ENCODE measurements at places on chromosomes 5 and 9.
A peak's percentile ranks its signal among the peaks of the same experiment; 100 is the strongest.

DNA sequence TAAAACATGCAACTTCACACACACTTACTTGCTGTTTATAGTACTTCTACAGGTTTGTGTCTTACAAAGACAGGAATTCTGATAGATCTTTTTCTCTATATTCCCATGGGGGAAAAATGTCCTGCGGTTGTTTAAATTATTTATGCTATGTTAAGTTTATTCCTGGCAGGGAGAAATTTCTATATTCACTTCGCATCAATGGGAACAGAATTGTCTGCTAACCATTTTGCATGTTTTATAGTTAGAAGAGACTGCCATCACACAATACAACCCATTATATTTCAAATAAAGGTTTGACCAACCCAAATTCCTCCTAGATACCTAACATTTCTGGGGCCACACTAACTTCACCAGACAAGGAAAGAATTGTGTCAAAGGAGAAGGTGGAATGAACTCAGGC, 110.0 kb upstream of the PRR16 start:
- no peak for DNase-seq

GRCh38 chr5:102937894-102938293, 182.0 kb downstream of the GIN1 start:
- peak; percentile 11 for DNase-seq

- DNase-seq: no peak
Observed at GRCh38 chr5:43140286-43140685, 19.6 kb downstream of the ZNF131 start.

GRCh38 chr9:17730899-17731298, 152.0 kb downstream of the SH3GL2 start:
- DNase-seq: no peak

DNA sequence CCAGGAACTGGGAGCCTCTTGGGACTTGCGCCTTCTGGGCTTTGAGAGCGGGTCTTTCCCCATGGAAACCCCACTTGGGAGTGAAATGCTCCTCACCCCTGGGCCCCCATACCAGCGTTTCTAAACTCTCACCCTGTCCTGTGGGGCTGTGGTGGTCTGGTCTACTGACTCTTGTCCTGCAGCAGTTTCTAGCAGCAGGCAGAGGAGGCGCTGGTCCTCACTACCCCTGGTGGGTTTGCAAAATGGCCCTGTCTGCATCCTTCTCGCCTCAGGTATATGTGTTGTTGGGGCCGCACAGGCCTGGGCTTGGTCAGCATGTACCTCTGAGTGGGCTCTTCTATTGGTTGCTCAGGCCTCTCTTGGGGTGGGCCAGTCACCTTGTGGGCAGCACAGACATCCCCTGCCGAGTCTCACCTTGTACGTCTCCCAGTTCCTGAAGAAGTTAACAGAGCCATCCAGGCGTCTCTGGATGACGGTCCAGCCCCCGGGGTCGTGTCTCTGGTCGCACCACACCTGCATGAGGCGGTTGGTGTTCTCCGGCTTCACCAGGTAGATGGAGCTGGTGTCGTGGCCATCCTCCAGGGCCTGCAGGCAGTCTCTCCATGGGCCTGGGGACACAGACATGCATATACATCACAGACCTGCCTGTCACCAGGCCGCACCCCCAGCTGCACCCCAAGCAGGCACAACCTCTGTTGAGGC, 29.0 kb downstream of the ANGPTL2 start:
- DNase-seq: no peak

- DNase-seq: no peak
Observed at GRCh38 chr9:88775559-88775958, 215.7 kb upstream of the S1PR3 start.

DNA sequence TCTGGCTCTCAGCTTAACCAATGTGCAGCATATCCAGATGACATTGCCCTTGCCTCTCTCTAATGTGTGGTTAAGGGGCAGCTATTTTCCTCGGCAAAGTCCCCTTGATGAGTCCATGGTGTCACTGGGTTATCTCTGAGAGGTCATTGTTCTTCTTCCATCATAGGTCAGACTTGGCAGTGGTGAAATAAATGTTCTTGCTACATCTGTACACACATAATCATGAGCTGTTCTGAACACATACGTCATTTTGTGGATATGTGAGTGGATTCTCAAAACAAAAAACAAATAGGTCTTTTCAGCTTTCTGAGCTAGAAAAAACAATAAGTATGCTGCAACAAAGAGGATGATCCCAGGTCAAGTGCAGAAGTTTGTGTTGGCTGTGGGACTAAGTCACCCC, 134.7 kb upstream of the PTPN3 start:
- no peak for DNase-seq

DNA sequence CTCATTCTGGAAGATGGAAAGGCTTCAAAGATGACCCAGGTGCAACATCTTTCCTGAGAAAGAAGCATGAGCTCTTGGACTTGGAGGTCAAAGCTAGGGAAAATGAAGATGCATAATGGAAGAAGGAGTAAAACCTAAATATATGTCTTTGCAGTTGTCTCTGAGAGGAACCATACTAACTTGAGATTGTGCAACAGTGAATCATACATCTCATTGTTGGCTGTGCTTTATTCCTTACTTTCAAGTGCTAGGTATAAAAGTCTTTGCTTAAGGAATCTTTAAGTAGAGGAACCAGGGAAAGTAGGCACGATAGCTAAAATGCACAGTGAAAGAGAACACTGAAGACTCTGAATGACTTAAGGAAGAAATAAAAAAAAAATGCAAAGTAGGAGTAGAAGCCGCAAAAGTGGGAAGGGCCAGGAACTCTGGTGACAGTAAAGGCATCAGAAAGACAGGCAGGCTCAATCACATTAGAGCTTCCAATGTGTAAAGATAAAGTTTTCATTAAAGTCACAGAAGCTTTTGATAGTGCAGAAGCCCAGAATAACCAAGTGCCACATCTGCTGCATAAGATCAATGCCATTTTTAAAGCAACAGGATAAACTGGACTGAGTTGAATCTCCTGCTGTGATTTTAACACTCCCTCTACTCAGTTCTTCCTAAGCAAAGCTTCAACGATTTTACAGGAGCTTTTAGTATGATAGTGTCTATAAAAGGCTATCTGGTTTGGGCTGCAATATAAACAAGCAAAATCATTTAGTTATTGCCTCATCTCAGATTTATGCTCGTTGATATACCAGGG, 432.3 kb upstream of the EDIL3 start:
- DNase-seq: no peak

- no peak for DNase-seq
Observed at GRCh38 chr9:127786773-127787104, 905 bp downstream of the CDK9 start.

DNA sequence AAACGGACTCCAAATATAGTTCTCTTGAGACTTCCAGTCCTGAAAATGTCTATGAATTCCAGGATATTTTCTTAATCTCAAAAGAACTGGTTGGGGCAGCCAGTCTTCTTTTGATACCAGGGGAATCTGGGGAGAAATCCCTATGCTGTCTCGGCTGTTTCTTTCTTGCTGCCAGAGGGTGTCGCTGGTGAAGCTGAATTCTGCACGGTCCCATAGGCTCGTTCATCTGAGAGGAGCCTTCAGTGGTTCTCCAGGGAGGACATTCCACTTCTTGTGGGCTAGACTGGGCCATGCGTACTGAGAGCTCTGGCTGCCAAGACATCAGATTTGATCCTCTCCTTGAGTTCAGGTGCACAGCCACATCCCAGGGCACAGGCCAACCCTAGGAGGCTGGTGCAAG, 155.0 kb upstream of the CLINT1 start:
- no peak for DNase-seq

DNA sequence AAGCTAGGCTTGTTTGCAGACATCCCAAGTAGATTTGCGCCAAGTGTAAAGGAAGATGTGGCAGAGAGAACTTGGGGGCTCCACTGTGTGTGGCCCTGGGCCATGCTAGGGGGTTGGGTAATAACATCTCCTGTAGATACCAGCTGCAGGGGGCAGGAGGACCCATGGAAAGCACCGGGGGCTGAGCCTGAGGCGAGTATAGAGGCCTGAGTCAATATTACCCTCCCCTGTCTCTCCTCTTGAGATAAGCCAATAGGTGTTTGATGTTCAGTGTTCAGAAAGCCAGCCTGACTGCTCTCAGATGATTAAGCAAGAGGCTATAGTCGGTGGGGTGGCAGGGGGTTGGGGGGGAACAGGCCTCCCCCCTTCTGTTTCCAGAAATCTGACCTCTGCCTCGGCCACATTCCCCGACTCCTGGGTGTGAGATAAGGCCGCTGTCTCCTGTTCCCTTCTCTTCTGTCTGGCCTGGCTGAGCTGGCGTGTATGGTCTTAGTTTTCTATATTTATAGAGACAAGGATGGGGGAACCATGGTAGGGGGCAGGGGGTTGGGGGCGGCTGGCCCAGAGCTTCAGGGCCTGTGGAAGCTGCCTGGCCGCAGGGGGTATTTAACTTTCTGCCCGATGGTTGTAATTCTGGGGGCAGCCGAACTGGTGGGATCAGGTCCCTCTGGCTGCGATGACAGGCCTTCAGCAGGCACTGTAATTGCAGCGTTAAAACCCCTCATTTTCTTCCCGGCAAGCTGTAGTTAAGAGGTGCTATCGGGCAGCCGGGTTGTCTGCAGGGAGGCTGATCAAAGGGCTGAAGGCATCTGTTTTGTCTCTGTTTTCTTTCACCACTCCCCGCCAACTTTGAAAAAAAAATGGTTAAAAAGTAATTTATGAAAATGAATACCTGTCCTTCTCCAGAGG, 292.0 kb downstream of the NSG2 start:
- no peak for DNase-seq

DNA sequence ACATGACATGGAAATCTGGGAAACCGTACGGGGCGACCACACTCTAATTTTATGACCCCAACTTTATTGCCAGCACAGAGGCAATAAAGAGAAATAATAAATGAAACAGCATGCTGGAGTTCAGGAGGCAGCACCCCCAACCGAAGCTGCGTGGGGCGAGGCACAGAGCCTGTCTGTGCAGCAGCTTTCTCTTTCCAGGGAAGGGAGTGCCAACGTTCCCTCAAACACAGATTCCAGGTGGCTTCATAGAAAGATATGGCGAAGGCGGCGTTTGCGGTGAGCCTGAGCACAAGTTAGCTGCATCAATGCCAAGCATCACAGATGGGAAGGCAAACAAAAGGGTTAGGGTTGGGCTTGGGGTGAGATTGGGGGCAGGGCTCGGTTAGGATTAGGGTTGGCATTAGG, 114.8 kb downstream of the HSD17B3 start:
- no peak for DNase-seq

GRCh38 chr5:178214160-178214803, 9.9 kb downstream of the HNRNPAB start:
- DNase-seq: no peak

DNA sequence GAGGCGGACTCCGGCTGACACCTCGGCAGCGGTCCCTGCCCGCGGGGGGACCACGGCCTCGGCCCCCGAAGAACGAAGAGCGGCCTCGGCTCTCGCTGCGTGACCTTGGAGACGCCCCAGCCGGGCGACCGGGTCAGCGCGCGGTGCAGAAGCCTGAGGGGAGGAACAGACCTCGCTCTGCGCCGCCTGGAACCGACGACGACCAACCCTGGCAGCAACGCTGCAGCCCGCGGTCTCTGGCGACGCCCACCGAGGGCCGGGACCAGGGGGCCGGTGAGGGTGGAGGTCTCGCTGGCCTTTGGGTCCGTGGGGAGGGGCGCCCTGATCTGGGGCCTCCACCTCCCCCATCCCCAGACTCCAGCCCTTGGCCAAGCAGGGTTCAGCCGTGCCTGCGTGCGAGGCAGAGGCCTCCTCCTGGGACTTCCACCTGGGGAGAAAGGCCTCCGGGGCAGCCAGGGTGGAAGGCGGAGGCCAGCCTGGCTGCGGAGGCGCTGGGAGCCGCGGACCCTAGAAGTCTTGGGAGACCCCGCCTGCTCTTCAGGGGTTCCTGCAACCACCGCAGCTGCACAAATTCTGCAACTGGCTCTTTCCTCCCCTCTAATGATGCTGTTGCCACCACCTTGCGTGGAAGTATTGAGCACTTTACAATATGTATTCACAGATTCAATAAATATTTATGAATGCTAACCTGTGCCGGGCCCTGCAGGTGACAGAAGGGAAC, 44.3 kb upstream of the SLC12A7 start:
- no peak for DNase-seq

- DNase-seq: no peak
Observed at GRCh38 chr5:67808340-67808739, 407.2 kb upstream of the PIK3R1 start.

GRCh38 chr9:98774746-98775145, 21.6 kb downstream of the ANKS6 start:
- DNase-seq: no peak

DNA sequence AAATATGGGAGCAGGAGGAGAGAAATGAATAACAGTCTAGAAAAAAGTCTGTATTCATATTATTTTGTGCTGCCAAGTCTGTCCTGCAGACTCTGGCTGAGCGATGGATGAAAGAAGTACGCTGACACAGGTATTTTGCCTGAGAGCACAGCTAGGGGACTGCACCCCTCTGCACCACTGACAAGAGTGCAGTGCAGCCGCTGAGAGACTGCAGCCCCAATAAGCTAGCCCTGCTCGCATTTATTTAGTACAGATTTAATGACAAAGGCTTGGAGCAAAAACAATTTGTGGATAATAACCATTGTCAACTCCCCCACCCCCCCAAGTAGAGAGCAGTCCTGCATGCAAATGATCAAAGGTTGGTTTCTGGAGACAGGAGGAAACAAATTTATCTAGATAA, 13.3 kb upstream of the MRPS30 start:
- DNase-seq: no peak

- DNase-seq: no peak
Observed at GRCh38 chr5:160150381-160150780, 31.1 kb upstream of the PWWP2A start.

- peak; percentile 85 for DNase-seq
Observed at GRCh38 chr5:13771011-13771571, 173.4 kb downstream of the DNAH5 start.

- DNase-seq: no peak
Observed at GRCh38 chr5:81767938-81768337, 17.0 kb upstream of the SSBP2 start.

DNA sequence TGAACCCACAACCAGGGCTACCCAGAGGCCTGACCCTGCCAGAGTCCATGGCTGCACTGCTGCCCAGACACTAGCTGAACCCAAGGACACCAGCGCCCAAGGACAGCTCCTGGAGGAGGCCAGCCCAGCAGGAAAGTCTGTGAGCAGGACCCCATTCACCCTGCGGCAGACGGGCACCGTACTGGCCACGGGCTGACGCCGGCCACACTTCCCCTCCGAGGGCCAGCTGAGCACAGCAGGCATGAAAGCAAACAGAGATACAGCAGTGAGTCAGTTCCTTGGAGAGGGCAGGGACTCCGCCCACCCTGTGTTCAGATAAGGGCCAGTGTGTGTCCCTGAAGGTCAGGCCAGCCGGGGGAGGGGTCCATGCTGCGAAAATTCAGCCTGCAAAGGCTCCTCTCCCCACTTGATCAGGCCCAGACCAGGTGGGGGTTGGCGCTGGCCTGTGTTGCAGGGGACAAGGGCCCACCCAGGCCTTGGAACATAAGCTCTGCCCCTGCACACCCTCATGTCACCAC, 3.2 kb downstream of the RNF208 start:
- DNase-seq: no peak

- peak; percentile 10 for DNase-seq
Observed at GRCh38 chr9:33446946-33447798, at the start of gene AQP3. TSS of gene AQP3 (minus strand) at chr9:33447593. CDS start at chr9:33447530, 63 bp downstream.

- no peak for DNase-seq
Observed at GRCh38 chr5:132238169-132238744, 10.6 kb upstream of the P4HA2 start.

- DNase-seq: no peak
Observed at GRCh38 chr5:63401436-63402046, 560.7 kb downstream of the HTR1A start.

All from AG04450 (cell line).